ENCODE measurements at places on chromosomes 4 and X.

DNA sequence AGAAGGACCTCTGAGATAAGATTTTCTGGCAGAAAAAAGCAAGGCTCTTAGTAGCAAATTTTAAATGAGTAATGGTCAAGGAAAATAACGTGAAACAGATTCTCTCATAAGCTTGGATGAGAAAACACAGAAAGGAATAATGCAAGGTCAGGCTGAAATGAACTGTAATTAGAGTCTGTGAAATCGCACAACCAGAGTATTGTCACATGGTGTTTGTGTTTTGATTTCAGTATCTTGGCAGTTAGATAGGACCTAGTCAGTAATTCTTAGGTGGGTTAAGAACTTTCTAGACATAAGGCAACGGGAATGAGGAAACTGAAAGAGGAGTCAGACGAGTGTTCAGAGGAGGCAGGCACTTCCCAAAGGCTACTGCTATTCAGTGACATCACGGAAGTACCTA lies 34.6 kb downstream of the LIMCH1 start:
- DNase-seq: no peak

GRCh38 chrX:101740642-101741041 lies 81.0 kb upstream of the ARMCX2 start:
- DNase-seq: no peak

GRCh38 chr4:87014284-87014782 lies 79.5 kb downstream of the AFF1 start:
- no peak for DNase-seq

GRCh38 chr4:23422878-23423277 lies 467.0 kb downstream of the PPARGC1A start:
- DNase-seq: no peak

DNA sequence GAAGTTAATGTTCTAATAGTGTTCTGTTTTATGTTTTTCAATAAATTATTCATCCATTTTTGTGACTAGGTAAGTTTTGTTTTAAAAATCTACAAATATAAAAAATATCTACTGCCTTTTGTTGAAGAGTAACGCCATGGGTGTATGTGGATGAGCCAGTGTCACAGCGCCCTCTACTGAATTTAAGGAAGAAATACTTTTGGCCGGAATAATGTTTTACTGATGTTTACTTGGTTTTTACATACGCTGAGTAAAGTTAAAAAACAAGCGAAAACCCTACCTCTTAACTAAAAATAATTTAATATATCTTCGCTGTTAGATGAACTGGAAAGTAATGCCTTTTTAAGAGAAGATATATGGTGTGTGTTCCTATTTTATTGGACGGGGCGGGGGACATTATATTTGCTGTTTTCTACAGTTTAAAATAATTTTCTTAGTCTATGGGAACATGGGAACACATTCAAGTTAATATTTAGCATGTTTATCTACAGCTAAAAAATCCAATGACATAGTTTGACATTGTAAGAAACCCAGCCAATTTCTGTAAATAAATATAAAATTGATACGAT lies 86.1 kb downstream of the CPE start:
- DNase-seq: peak; percentile 86

- no peak for DNase-seq
Observed at GRCh38 chrX:12065251-12065650, 73.0 kb upstream of the FRMPD4 start.

- DNase-seq: no peak
Observed at GRCh38 chr4:115058533-115058932, 54.9 kb downstream of the NDST4 start.

GRCh38 chr4:6825403-6825802 lies 42.9 kb downstream of the KIAA0232 start:
- no peak for DNase-seq

DNA sequence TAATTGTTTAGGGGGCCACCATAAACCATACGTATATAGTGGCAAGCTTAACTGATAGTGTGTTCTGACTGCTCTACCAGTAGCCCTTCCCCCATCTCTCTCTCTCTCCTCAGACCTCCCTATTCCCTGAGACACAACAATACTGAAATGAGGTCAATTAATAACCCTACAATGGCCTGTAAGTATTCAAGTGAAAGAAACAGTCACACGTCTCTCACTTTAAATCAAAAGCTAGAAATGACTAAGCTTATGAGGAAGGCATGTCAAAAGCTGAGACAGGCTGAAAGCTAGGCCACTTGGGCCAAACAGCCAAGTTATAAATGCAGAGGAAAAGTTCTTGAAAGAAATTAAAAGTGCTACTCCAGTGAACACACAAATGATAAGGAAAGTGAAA lies 78.0 kb downstream of the PRDM5 start:
- no peak for DNase-seq

- no peak for DNase-seq
Observed at GRCh38 chrX:103503163-103503852, 16.0 kb downstream of the RAB40A start.

GRCh38 chr4:30801876-30802275 lies 81.7 kb downstream of the PCDH7 start:
- no peak for DNase-seq

DNA sequence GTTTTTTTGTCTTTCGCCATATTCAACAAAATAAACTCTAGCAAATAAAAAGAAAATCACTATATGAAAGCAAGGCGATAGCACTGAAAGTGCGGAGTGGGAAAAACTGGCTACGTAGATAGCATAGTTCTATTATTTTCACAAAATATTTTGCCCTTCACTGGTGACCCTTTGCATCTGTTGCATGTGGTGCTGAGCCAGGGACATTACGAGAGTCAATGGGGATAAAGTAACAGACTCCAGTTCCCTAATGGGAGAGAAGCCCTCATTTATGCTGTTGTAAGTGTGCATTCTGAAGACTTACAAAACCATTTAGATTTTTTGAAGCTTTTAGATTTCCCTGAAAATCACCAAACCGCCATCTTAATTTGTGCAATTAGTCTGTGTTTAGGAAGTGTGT lies 501.6 kb downstream of the PPARGC1A start:
- DNase-seq: no peak

DNA sequence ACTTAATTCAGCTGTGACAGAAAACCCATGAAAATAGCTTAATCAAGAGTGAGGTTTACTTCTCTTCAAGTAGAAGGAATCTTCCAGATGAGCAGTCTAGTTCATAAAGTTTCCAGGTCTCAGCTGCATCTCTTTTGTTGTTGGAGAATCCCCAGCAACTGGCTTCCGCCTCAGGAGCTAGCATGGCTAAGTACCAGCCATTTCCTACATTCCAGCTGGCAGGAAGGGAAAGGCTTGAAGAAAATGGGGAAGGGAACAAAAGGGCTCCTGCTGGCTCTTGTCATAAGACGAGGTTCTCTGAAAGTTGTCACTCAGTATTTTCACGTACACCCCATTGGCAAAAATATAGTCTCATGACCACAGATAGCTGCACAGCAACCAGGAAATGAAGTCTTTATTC lies 27.3 kb upstream of the TRIM2 start:
- no peak for DNase-seq

- no peak for DNase-seq
Observed at GRCh38 chr4:82380344-82380743, 6.6 kb upstream of the HNRNPD start.

- DNase-seq: no peak
Observed at GRCh38 chr4:15410750-15411149, 17.1 kb upstream of the C1QTNF7 start.

DNA sequence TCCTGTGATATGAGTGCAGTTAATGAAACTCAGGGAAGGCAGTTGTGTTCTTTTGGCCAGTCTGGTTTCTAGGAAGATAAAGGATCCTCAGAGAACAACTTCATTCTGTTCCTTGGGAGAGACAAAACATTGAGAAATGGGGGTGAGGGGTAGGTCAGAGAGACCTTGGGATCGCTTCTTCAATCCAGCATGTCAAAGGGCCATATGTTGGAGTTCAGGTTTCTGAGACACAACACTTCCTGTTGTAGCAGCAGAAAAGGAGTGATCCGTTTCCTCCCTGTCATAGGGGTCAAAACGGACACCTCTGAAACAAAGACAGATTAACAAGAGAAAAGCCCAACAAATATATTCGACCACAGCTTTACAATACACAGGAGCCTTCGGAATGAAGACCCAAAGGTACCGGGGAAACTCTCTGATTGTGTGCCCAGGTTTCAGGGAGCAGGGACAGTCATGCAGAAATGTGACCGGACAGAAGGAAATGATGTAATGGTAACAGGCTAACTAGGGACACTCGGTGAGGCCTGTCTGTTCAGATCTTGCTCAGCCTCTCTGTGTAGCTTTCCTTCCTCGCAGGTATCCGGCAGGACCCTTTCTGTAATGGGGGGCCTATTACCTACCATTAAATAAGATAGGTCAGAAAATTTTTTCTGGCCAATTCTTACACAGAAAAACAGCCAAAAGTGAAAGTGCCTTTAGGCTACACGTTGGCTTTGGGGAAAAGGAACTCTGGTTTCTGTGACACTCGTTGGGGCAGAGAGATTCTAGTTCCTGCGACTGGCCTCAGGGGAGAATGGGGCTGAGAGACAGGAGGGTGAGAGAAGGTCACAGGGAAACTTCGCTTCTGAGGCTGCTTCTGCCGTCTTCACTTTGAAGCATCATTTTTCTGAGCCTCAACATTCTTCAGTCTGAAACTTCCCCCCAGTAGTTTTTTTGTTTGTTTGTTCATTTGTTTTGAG lies 103.3 kb upstream of the TLR3 start:
- no peak for DNase-seq

- DNase-seq: no peak
Observed at GRCh38 chr4:159049780-159050375, 53.0 kb upstream of the RAPGEF2 start.

DNA sequence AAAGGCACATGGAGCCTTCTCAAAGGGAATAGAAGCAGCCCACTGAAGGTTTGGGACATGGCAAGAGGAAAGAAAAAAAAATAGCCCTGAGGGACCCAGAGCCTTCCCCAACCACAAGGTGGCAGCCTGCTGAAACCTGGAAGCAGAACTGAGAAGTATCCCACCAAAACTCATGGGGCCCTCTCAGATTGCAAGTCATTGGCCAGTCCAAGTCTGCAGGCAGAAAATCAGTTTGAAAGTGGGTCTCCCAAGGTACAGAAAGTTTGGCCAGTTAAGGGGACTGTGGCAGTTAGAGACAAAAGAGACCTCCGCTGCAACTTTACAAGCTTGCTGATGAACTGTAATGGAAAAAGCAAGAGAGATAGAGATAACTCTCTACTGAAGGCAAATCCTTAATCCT lies 155.8 kb downstream of the ANTXR2 start:
- no peak for DNase-seq

GRCh38 chr4:141871086-141871770 lies 234.8 kb downstream of the IL15 start:
- no peak for DNase-seq

- DNase-seq: no peak
Observed at GRCh38 chr4:99586322-99586721, 11.7 kb downstream of the MTTP start.

- DNase-seq: no peak
Observed at GRCh38 chr4:112735474-112735951, 98.6 kb downstream of the LARP7 start.

DNA sequence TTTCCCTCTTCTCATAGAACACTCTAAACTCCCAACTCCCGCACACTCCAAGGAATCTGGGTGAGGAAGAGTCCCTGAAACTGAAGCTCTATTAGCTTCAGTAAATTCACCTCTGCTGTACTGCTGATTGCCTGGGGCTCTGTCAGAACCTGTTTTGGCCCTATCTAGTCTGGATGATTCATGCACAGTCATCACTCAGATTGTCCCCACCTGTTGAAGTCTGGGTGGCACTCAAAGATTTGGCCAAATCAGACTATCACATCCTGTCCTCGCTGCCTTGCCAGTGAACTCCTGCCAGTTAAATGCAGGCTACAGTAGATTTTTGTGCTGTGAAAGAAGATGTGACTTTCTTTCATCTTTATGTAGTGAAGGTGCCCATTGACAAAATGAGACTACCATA lies 63.5 kb upstream of the EMCN start:
- no peak for DNase-seq

GRCh38 chr4:114423582-114423981 lies 175.0 kb upstream of the UGT8 start:
- DNase-seq: no peak

DNA sequence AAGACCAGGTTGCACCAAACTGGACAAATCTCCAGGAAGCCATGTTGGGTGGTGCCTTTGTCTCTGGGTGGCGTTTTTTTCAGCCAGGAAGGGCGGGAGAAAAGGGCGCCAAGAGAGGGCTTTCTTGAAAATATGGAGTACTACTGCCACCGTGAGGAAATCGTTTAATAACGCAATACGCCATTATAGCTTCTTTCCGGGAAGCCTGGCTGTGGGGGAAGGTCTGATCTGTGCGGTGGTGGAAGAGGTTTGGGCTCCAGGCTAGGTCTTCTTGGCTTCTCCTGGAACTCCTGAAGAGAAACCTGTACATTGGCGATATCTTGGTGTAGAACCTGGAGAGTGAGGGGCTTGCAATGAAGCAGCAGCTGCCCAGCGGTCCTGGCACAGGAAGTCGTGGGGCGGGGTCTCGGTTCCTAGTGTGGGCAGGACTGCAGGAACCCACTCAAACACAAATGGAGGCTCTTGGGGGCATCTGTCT lies 202.7 kb downstream of the OR13H1 start:
- no peak for DNase-seq

GRCh38 chr4:136395212-136395722 lies 1137.0 kb downstream of the PCDH18 start:
- DNase-seq: no peak

- DNase-seq: no peak
Observed at GRCh38 chrX:110006821-110007375, 4.0 kb downstream of the TMEM164 start.

GRCh38 chr4:142697320-142697719 lies 148.8 kb downstream of the INPP4B start:
- DNase-seq: no peak

DNA sequence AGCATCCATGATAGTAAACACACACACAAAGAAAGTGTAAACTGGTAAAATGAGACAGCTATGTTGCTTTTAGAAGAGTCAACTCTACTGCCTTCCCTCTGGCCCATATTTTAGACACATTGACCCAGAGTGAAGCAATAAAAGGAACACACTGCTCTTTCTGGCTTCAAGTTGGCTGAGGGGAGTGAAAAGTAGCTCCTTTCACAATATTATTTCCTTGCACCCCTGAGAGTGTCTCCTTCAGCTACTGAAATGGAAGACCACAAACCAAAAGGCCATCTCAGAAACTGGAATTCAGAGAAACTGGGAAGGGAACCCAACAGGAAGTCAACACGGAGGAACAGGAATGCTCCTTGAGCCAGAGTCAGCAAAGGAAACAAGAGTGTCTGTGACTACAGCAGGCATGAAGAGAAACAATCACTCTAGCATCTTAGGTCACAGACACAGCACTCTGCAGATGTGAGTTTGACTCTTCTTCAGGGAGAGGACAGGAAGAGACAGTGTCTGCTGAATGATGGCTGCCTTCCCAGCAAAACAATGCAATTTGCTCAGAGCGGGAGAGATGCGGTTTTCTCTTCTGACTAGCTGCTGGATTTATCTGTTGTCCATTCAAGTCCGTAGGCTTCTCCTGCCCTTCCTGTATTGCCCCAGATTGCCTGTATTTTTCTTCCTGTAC lies 106.7 kb downstream of the SPATA18 start:
- no peak for DNase-seq

DNA sequence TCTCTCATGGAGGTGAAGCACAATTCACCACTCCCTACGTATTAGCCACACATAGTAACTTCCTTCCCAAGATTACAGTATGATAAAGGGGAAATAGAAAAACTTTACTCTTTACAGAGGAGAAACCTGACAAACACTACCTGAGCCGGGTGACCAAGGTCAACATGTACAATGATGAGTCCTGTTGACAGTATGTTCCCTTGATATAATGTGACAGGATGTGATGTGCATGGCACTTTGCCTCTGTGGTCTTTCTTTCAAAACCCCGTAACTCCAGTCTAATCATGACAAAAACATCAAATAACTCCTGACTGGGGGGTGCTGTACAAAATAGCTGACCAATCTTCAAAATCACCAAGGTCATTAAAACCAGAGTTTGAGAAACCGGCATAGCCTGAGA lies 60.6 kb downstream of the CD99L2 start:
- DNase-seq: no peak
